SW 1271 (cell line): ENCODE measurements at places on chromosomes 1 and 21.

- no peak for DNase-seq
Observed at GRCh38 chr1:203183828-203184227, 2.7 kb downstream of the CHI3L1 start.

DNA sequence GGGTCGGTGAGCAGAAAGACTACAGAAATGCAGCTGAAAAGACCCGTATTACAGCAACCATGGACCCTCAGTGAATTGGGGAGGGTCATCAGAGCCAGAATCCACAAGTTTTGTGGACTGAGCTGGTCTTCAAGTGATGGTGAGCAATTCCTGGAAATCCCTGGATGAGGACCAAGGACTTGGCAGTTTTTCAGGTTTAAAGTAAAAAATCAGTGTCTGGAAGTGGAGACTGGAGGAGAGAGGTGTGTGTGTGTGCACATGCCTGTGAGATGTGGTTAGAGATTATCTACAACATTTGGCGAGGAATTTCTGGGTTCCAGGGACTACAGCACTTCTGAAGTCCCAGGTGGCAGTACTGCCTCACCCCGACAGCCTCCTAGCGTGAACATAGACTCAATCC lies 56.4 kb downstream of the KIRREL1 start:
- DNase-seq = no peak

- no peak for DNase-seq
Observed at GRCh38 chr1:36023098-36023769, 60.7 kb upstream of the TEKT2 start.

DNA sequence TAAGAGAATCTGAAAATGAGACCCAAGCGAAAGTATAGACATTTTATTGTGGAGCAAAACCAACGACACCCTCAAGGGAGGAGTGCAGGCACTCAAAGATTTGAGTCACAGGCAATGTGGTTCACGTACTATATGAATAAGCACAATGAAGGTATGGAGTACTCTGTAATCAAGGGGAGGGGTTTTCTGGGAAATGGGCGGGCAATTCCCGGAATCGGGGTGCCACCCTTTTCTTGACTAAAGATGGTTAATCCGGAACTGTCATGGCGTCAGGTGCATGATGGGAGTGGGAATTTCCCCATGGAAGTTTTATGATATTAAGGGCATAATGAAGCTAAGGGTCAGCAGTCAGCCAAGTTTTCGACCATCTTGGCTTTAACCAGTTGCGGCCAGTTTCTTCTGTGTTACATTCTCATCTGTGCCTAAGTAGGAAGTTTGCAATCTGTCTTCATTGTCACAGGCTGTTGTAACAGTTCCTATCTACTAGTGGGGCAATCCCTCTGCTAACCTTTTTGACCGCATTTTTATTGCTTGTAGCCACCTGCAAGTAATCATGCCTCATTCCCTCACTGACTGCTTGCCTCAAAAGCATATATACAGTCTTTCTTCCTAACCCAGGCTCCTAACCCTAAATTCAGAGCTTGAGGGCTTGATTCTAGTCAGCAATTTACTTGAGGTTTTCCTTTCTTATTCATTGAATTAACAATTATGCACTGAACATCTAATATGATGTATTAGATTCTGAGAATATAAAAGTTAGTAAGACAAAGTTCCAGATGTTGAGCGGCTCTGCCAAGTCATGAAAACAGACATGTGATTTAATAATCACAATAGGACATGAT lies 775 bp upstream of the AIM2 start:
- DNase-seq = no peak

DNA sequence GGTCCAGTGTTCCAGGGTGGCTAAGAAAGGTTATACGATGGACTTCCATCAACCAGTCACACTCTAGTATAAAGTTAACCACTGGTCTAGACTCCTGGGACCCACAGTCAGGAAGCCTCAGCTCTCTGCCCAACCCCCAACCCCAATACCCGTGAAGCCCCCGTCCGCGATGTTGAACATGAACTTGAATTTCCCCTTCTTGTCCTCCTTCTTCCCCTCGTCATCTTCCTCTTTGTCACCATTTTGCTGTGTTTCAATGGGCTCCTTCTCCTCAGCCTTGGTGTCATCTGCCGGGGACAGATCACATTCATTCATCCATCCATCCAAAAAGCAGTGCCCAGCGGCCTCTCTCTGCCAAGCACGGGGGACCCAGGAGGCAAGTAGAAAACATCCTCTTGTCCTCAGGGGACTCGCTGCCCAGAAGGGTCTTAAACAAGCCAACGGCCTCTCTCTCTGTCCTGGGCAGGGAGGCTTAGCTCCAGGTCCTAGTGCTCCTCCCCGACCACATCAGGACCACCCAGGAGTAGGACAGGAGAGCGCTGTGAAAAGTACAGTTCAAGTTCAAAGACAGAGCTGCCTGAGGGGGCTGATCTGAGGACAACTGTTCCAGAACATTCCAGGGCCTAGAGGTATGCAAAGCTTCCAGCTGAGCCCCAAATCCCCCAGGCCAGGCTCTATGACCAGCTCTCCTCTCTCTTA lies 66.5 kb downstream of the KCNAB2 start:
- no peak for DNase-seq

DNA sequence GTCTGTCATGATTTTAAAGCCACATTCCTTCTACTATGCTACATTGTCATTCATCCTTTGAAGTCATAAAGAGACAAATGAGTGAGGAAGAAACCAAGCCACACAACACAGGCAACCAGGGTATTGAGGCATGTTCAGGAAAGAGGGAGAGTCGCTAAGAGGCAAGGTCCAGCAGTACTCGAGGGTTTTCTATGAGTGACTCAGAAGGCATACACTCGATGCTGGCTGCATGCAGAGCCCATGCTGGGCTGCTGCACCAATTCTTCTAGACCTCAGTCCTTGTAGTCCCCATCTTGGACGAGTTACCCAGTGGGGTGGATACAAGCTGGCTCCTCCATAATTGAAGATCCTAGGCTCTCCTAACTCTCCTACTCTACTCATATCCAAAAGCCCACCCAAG lies 57.6 kb downstream of the OLFML2B start:
- no peak for DNase-seq
